ENCODE measurements at places on chromosomes 5 and 9.

GRCh38 chr9:13142776-13143175 lies 136.7 kb downstream of the MPDZ start:
- DNase-seq: no peak

GRCh38 chr5:170296935-170297588 lies 515 bp downstream of the LCP2 start:
- no peak for DNase-seq

DNA sequence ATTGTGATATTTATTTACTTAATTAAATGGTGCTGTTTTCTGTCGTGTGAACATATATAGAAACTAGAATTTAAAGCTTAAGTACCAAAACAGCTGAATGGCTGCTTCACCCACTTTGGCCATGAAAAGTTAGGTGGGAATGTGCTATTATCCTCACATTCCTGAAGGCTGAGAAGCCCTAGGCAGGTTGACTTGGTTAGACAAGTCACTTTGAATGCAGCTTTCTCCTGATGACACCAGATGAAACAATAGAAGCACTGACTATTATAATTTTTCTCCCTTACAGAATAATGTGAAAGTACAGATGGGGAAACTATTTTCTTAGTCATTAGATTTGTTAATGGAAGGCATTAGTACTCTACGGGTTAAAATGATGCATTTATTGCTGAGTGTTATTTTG lies 65.1 kb upstream of the C5orf46 start:
- DNase-seq: no peak

DNA sequence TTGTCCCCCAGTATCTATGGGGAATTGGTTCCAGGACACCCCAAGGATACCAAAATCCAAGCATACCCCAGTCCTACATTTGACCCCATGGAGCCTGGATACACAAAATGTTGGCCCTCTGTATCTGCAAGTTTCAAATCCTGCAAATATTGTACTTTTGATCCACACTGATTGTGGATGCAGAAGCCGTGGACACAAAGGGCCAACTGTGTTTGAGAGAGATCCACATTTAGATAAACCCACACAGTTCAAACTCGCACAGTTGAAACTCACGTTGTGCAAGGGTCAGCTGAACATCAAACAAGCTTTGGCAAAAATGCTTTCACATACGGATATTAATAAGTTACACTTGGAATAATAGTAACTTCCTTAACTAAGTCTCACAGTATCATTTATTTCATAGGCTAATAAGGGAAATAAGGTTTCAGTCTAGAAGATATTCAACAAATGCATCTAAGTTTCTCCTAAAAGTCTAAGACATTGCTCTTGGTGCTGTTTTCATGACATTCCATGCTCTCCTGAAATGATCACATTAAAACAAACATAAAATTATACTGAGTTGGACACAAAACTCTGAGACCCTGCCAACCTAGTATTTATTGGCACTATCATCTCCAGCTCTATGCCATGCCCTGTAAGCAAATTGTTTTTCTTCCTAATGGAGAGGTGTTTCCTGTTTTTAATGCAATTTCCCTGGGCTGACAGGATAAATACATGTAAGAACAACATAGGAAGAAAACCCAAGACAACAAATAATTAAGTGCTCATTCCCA lies 32.3 kb downstream of the ACTL7A start:
- no peak for DNase-seq

GRCh38 chr5:148986636-148987035 lies 76.2 kb downstream of the SH3TC2 start:
- no peak for DNase-seq

DNA sequence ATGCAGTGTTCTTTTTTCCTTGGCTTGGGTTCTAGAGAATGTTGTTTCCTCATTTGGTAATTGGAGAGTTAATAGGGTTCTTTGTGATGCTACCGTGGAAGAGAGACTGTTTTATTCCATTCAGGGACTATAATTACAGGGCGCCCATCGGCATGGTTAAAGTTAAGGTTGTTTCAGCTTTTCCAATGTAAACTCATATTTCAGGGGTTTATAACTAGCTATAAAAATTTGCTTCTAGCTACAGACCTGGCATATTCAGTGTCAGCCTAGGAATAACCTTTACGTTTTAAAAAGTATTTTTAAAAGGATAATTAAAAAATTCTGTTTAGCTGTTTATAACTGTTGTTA lies 99.1 kb downstream of the AOPEP start:
- no peak for DNase-seq

DNA sequence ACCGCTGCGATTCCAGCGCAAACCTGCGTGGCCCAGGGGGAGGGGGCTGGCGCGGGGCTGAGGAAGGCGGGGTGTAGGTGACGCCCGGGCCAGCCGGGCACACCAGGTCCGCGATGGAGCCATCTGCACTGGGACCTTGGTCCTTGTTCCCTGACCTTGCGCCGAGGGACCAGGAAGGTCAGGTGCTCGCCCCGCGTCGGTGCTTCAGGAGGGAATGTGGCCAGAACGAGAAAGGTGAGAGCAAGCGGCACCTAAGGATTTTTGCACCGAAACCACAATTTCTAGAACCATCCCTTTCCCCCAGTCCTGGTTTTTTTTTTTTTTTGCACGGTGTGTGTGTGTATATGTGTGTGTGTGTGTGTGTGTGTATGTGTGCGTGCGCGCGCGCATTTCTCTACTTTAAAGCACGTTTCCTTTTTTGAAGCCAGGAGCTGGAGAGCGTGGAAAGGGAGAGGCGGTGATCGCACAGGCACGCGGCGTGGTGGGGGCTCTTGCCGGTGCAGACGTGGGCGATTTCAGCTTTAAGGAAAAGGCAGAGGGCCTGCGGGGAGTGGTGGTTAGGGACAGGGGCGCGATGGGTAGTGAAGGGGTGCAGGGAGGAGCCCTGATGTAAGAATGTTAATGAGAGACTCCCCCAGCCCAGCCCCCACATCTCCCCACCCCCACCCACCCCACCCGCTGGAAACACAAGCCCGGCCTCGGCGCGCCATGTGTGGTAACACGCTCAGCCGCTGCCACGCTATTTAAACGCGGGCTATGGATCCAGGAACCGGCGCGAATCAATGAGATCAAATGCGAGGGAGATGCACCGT lies at the start of gene NPR3:
Gene NPR3 (plus strand): TSS at position 772 of the 812 bp plus-strand sequence. CDS start 456 bp downstream, outside the sequence.
- no peak for DNase-seq

DNA sequence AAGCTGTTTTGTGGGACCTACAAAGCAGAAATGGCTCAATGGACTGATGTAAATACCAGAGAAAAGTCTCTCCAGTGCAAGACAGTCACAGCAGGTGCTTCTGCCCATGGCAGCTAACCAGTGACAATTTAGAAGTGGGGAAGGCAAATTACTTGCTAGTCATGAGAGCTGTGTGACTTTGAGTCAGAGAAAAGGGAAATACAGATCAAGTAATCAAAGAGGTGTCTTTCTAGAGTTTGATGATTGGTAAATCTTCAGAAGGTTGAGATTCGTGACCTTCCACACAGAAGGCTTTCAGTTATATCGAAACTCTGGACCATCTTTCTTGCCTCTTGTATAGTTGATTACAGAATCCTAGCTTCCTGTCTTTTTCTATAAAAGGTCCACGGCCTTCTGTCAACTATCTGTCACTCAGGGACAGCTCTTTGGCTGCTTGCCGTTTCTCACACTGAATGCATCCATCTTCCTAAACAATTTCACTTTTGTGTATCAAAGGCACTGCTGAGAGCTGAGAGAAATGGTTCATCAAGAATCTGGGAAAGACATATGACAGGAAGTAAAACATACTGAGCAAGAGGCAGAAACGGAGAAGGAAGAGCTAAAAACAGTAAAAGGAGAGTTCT lies 993.9 kb upstream of the ACO1 start:
- DNase-seq: no peak

DNA sequence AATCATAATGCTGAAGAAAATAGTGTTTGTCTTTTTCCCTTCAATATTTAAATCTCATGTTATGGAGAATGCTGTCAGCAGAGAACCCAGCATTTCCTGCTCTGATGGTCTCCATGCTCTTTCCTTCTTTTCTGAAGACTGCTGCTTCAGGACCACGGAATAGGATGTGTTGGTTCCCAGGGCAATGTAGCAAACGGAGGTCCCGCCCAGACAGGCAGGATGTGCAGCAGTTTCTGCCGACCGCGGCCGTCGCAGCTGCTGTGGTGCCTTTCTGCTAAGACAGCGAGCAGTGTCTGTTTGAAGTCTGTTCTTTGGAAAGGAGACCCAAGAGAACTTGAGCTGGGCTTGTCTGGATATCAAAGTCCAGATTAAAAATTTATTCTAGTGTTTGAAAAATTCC lies 654.3 kb downstream of the CCDC171 start:
- DNase-seq: no peak

GRCh38 chr9:95311961-95312360 lies 5.5 kb downstream of the FANCC start:
- DNase-seq: no peak

GRCh38 chr5:14082973-14083372 lies 60.2 kb upstream of the TRIO start:
- no peak for DNase-seq

- no peak for DNase-seq
Observed at GRCh38 chr5:144832416-144832815, 661.7 kb downstream of the KCTD16 start.

GRCh38 chr9:69877852-69878514 lies 57.4 kb downstream of the CFAP95 start:
- no peak for DNase-seq

GRCh38 chr5:77209495-77210090 lies 887 bp upstream of the PDE8B start:
- no peak for DNase-seq

- no peak for DNase-seq
Observed at GRCh38 chr9:109990541-109990940, 210.5 kb downstream of the PALM2AKAP2 start.

DNA sequence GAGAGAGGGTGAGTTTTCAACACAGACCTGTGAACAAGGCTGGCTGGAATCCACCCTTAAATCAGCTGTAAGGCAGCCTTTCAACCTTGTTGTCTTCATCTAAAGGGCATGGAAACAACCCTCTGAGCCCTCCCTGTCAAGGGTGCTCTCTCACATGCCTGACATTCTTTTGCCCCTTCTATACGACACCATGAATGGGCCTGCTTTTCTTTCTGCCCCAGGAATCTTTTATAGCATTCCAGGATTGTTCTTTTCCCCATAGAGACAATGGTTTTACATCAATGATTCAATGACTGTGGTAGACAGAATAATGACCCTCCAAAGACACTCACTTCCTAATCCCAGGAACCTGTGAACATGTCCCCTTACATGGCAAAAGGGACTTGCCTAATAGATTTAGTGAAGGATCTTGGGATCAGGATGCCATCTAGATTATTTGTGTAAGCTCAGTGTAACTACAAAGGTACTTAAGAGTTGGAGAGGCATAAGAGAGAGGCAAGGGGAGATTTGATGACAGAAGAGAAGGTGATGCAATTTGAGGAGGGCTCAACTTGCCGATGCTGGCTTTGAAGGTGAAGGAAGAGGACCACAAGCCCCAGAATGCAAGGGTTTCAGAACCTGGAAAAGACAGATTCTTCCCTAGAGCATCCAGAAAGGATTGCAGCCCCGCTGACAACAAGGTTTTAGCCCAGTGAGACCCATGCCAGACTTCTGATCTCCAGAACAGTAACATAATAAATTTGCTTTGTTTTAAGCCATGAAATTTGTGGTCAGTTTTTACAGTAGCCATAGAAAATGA lies 29.2 kb upstream of the HMHB1 start:
- no peak for DNase-seq

- no peak for DNase-seq
Observed at GRCh38 chr5:142314109-142314508, 10.7 kb downstream of the SPRY4 start.

DNA sequence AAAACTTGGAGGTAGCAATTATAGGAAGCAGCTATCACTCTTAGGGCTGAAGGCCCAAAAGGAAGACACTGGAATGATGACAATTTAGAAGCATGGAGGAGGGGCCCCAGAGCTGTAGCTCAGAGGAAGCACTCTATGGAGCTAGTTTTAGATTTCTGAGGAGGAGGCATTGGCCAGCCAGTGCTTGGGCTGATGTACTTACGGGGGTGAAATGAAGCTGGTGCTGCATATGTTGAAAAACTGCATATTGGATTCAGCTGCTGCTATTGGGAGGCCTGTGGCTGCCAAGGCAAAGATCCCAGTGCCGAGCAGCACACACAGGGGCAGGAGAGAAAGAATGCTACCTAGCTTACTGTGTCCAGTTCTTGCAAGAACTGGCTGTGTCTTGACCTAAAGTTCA lies 53.9 kb upstream of the HMHB1 start:
- DNase-seq: no peak

DNA sequence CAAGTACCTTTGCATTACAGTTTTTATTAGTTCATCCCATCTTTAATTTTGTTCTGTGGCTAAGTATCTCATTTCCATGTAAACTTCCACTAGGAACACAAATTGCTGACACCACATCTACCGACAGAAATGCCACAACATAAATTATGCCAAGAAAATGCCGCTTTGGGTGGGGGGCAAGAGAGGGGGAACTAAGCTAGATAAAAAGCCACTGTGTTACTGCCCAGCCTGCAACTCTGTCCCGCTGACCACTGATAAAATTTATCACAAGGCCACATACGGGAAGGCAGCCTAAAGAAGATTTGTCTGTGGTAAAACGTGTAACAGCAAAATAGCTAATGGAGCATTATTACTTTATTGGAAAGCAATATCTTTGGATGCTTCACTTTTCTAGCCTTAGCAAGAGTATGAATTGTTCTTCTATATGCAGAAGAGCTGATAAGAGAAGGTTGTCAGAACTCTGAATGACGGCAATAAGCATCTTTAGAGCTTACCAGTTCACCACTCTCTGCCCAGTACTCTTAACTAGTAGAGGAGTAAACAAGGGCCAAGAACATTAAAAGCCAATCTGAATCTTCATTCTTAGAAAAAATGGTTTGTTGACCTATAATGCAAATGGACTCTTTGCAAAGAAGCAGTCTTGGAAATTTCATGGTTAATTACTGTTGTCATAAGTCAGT lies 172.2 kb upstream of the MEF2C start:
- DNase-seq: no peak

DNA sequence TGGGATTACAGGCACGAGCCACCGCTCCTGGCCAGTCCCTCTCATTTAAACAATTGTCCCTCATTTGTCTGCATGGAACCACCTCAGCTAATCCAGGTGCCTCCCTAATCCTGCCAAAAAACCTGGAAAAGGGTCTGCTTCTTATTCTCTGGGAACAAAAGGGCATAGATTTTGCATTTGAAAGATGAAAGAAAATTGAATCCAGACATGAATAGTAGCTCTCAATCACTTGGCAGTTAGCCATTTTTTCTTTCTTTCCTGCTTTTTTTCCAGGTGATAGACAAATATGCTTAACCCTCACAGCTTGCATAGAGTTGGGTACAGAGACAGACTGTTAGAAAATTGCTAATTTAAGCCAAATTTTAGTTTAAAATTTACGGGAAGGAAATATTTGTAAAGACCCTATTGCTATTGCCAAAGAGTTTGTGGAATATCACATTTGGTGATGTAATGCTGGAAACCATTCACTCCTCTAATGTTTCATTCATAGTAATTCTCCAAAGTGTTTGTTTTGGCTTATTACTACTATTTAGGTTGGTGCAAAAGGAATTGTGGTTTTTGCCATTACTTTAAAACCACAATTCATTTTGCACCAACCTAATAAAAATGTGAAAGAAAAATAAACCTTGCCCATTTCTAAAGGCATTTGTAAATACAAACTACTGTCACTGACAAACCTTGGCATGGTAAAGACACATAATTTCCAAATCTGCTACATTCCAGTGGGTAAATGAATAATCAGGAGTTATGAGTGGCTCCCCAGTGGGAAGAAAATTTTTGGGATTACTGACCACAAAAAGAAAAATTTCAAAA lies 80.5 kb upstream of the JAK2 start:
- DNase-seq: no peak

Data from cortex of kidney (tissue), 1 donor.